ENCODE measurements at places on chromosomes 7 and 10.

DNA sequence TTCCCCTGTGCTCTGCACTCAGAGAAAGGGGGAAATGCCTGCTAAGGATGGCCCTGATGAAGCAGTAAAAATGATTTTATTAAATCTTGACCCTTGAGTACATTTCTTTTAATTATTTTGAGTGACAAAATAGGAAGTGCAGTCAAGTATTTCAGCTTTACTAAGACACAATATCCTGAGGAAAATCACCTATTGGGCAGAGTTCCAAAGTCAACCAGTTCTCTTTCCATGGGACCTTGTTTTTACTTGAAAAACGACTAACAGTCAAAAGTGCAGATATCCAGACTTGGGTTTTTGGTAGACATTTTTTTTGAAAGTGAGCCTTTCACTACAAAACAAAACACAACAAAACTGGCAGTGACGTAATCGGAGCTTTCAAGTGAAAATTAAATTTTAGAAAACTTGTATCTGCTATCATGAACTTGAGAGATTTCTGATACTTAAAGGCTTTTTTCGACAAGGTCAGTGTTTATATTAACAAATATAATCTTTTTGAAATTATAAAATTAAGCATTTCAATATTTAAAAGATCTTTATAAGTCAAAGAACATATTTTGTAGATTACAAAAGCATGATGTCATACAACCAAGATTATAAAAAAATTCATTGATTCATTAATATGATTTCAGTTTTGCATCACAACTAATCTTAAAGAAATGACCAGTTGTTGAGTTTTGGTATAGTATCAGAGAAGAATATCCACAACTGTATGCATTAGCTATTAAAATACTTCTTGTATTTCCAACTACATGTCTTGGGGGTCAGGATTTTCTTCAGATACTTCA is 513.8 kb upstream of the AKR1E2 start:
- DNase-seq, result no peak

DNA sequence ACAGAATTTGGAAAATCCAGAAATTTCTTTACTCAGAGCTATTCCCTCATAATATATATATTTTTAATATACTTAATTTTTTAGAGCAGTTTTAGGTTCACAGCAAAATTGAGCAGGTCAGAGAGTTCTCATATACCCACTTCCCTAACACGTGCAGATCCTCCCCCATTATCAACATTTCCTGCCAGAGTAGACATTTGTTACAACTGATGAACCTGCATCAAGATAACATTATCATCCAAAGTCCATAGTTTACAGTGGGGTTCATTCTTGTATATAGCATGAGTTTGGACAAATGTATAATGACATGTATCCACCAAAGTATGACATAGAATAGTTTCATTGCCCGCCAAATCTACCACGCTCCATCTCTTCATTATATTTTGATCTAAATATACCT is 170.0 kb downstream of the PTEN start:
- no peak for DNase-seq

DNA sequence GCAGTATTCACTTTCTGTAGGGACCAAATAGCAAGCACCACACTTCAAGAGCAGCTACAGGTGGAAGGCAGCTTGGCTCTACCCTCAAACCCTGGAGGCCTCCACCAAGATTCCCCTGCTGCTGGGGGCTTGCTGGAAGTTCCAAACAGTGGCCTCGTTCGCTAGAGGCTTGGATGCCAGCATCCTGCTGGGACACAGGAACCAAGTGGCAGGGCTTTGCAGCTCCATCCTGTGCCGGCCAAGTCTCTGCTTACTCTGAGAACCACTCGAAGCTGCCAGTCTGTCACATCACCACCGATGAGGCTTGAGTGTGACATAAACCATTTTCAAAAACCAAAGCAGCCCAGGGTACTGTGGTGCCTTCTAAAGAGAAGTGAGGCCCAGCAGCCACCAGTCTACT is 69.2 kb upstream of the UNC5B start:
- no peak for DNase-seq

- DNase-seq, result no peak
Observed at GRCh38 chr10:6168084-6168483, 34.6 kb upstream of the PFKFB3 start.

DNA sequence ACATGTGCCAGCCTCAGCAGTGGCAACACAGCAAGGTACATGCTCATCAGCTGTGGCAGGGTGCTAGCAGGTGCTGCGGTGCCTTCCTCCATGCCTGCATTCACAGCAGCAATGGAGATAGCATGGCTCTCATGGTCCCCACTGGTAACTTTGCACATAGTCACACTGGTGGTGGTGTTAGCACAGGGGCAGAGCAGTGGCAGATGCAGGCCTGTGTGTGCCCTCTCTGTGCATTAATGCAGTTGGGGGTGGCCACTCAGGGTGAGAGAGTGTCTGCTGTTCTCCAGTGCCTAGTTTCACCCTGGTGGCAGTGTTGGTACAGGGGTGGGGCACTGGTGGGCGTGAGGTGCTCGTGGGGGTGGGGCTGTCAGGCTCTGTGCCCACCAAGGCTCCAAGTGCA is 17.7 kb upstream of the PPP1R3A start:
- DNase-seq, result no peak
